Activated T-helper 2 cell treated with anti-CD3 and anti-CD28 coated beads, Interferon-gamma antibody, Interleukin-2, Interleukin-4, amounts not matched to agents 10 μg/mL and 5 μg/mL and 100 μg/mL, durations not matched to agents 14 hours and 24 hours and 36 hours (primary cell): ENCODE measurements at places on chromosomes 2 and 18. TPM values are rescaled to one million over a fixed set of nuclear protein-coding genes. Genes with fewer than 3 reads are reported as not detected.

- peaks cover 27% of the 10 kb centered on the region for H3K4me1 ChIP-seq
- H3K27me3 ChIP-seq = no peaks in the 10 kb centered on the region
- H3K36me3 ChIP-seq = no peaks in the 10 kb centered on the region
- H3K27ac ChIP-seq = no peak overlapping the region
Observed at GRCh38 chr2:215794829-215795546, 218.4 kb downstream of the MREG start.

DNA sequence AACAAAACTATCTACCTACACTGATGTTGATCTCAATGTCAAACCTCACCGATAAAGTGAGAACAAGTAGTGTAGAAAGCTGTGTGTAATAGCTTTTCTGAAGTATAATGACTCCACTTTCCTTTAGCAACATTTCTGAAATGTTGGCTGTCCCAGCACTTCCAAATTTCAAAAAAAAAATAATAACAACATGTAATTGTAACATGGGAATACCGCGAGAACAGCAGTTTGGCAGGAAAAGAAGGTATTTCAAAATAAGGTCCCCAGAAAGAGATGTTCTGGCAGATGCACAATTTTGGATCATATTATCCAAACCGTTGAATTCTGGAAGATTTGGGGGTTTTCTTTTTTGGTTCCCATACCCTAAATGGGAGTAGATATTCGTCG is 352.0 kb downstream of the ARHGAP15 start:
- H3K36me3 ChIP-seq = peaks cover 4% of the 10 kb centered on the region
- H3K4me3 ChIP-seq = no peak overlapping the region
- no peak overlapping the region for H3K27ac ChIP-seq

GRCh38 chr2:111661286-111661940 is 222.6 kb downstream of the ANAPC1 start:
- peaks cover 46% of the 10 kb centered on the region for H3K27me3 ChIP-seq
- H3K4me1 ChIP-seq = peaks cover 9% of the 10 kb centered on the region
- no peaks in the 10 kb centered on the region for H3K36me3 ChIP-seq
- no peak for DNase-seq

DNA sequence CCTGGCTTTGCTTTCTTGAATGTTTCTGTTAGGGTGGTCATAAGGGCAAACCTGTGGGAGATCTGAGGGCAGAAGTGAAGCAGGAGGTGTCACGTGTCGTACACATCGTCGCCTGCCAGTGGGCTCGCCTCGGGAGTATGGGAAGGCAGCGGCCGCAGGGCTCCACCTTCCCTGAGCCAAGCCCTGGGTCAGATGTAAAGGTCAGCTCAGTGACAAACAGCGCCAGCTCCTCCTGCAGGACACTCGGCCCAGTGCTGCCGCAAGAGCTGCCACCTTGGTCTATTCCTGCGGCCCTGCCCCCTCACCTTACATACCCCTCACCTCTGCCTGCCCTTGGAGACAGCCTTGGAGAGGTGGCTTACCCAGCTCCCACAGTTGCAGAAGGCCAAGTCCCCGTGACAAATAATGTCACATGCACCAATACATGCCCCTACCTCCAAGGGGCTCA is 64.2 kb downstream of the PSMG2 start:
- peaks cover 6% of the 10 kb centered on the region for H3K4me1 ChIP-seq
- no peaks in the 10 kb centered on the region for H3K36me3 ChIP-seq
- no peak overlapping the region for H3K4me3 ChIP-seq
- H3K27me3 ChIP-seq = no peaks in the 10 kb centered on the region

DNA sequence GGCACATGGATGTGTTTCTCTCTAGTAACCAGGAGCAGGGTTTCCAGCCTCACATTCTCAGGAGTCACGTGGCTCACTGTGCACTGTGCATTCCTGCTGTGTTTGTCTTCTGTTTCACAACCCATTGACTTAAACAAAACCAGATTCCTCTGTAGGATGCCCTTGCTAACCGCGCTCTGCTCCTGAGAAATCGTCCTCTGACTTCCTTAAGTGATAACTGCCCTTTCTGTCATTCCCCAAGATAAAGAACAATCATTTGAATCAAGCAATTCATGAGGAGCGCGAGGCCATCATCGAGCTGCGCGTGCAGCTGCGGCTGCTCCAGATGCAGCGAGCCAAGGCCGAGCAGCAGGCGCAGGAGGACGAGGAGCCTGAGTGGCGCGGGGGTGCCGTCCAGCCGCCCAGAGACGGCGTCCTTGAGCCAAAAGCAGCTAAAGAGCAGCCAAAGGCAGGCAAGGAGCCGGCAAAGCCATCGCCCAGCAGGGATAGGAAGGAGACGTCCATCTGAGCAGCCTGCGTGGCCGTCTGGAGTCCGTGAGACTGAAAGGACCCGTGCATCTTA is 60.2 kb downstream of the RALBP1 start:
- no peak for DNase-seq
- no peaks in the 10 kb centered on the region for H3K27me3 ChIP-seq

DNA sequence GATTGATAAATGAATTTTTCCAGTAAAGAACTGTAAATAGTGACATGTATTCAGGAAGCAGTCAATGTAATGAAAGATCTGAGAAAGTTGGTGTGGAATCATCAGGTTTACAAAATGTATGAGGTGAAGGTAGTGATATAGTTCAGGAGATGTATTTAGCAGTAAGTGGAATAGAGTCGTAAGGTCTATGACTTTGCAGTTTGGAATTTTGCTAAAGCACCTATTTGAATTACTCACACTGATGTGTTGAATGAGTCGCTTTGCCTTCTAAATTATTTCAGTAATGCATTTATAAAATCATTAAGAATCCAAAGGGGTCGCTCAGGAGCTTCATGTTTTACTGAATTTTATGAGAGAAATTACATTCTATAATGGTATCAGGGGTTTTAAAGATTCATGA is 713.7 kb downstream of the DSC3 start:
- H3K4me1 ChIP-seq = no peaks in the 10 kb centered on the region
- H3K27ac ChIP-seq = no peak overlapping the region
- H3K36me3 ChIP-seq = no peaks in the 10 kb centered on the region
- H3K27me3 ChIP-seq = no peaks in the 10 kb centered on the region
- DNase-seq = no peak

DNA sequence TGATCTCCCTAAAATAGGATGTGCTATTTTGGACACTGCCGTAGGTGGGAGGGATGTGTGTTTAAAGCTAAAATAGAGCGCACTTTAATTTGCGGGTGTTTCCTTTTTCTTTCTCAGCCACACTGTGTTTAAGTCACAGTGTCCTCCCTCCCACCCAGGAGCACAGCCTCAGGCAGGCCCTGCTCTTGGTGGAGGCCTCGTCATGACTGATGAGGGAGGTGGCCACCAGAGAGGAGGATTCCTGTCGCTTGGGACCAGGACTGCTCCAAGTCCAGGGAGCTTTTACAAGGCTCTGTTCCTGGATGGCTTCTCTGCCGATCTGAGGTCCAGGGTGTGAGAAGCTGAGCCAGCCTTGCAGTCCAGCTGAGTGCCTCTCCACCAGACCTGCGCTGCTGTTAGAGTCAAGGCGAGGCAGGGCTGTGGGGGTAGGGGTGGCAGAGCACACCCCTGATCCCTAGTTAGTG is 33.5 kb downstream of the INPP4A start:
- H3K36me3 ChIP-seq = peaks cover 4% of the 10 kb centered on the region
- no peak for DNase-seq
- no peak overlapping the region for H3K4me3 ChIP-seq
- peaks cover 84% of the 10 kb centered on the region for H3K4me1 ChIP-seq
- peak overlapping the region; percentile 84 for H3K27ac ChIP-seq
- H3K27me3 ChIP-seq = no peaks in the 10 kb centered on the region

TUBA4B gene
- not detected in 2 replicates for total RNA-seq
